DND-41 (cell line): ENCODE measurements at places on chromosomes 2 and 18.

- DNase-seq: no peak
These were observed 17.1 kb upstream of the FABP1 start for GRCh38 chr2:88144914-88145497.

DNA sequence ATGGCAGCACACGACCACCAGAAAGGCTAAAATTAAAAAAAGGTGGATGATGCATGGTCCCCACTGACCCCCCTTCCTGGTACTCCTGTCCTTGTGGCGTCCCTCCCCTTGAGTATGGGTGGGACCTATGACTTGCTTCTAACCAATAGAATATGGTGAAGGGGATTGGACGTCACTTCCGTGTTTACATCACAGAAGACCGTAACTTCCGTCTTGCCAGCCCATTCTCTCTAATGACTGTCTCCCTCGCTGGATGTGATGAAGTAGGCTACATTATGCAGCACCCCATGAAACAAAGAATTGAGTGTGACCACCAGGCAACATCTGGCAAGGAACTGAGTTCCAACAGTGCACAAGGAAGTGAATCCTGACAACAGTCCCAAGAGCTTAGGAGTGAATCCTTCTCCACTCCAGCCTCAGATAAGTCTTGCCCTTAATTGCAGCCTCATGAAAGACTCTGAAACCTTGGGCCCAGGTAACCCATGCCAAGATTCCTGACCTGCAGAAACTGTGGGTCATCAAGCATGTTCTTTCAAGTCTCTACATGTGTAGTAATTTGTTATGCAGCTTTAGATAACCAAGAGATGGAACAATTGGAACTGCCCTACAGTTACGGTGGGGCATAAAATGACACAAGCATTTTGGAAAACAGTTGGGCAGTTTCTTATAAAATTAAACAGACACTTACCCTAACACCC lies 80.1 kb upstream of the NPAS2 start:
- no peak for DNase-seq

GRCh38 chr2:110865188-110865587 lies 132.8 kb downstream of the ACOXL start:
- no peak for DNase-seq

DNA sequence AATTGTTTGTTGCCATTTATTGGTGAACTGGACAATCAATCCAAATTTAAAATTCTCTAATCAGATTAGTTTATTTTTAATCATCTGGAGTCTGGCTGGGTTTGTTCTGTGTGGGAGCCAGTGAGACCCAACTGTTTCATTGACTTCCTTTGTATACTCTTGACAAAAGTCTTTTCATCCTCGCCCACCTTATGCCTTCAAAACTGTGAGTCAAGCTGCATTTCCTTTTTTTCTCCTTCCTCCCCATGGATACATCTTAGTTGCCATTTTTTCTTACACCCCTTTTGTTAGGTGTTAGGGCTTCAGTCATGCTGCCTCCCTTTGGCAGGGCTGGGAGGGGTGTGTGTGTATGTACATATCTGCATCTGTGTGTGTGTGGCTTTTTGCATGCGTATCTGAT lies 117.6 kb downstream of the PRKCE start:
- no peak for DNase-seq

DNA sequence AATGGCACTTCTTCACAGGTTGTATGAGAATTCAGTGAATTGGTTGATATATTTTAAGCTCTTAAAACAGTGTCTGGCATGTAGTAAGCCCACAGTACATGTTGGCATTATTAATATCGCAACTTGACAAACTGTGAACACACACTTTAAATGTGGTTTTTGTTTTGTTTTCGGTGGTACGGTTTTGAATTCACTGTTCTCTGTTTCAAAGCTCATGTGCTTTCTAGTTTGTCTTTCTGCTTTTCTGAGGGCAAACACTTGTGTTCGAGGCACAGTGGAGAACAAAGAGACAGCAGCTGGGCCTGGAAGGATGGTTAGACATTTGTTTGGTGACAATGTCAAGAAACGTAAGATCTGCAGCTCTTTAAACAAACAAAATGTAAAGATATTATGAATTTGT lies 276.5 kb upstream of the MC4R start:
- DNase-seq: no peak

DNA sequence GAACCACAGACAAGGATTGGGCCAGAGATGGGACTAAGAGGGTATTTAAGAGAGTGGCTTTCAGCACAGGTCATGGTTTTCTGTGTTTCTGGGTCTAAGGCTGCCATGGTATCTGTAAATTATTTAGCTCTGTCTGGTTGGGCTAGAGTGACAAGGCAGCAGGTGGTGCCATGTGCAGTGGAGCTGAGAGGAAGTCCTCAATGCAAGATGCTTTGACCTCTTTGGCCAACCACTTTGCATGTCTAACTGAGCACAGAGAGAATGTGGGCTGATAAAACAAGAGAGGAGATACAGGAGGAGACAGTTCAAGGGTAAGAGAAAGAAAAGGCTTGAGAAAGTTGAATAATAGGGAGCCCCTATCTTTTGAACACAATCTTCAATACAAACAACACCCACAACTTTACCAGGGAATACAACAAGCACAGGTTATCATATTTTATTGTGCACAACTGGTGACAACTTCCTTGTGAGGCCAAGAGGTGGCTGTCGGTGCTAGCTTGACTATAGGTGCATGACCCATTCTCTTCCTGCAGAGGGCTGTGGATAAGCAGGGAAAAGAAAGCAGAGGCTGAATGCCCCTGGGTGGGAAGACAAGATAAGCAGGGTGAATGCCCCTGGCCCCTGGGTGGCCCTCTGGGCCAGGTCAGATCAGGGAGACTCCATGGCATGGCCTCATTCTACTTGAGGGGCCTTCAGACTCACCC lies 12.3 kb downstream of the FLACC1 start:
- DNase-seq: no peak

GRCh38 chr2:16429431-16430145 lies 236.0 kb downstream of the CYRIA start:
- DNase-seq: no peak

GRCh38 chr18:67919316-67919715 lies 402.8 kb upstream of the DSEL start:
- DNase-seq: no peak

DNA sequence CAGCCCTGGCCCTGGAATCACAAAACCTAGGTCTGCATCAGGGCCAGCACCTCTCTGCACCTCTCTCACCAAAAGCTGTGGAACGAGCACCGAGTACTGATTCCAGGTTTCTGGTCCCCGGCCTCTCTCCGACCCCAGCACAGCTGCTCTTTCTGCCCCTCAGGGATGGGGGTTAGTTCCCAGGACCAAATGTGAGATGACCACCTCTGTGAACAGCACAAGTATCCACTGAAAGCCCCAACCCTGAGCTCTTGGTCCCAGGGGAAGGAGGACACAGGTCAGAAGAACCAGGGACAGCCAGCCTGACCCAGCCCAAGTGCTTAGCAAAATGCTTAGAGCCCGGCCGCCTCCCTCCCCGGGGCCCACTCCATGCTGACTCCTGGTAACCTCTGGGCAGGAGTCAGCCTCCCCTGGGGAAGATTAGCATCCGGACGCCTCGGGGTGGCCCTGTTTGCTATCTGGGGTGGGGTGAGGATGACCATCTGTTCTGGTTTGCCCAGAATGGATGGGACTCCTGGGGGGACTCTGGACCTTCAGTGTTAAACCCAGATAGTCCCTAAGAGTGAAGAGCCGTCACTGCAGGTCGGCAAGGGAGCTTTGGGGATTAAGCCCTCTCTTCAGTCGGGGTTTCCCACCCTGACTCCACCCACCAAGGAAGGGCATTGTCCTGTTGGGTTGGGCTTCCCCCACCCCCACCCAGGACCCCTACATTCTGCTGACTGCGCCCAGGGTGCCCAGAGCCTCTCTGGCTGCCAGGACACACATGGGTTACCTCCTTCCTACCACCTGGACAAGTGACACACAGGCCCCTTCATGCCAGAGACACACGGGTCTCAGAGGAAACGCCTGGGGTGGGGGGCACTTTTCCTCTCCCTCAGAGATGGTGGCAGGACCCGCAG lies 9.4 kb upstream of the GPR55 start:
- DNase-seq: no peak

GRCh38 chr2:240553956-240554480 lies 3.8 kb downstream of the ANKMY1 start:
- no peak for DNase-seq

DNA sequence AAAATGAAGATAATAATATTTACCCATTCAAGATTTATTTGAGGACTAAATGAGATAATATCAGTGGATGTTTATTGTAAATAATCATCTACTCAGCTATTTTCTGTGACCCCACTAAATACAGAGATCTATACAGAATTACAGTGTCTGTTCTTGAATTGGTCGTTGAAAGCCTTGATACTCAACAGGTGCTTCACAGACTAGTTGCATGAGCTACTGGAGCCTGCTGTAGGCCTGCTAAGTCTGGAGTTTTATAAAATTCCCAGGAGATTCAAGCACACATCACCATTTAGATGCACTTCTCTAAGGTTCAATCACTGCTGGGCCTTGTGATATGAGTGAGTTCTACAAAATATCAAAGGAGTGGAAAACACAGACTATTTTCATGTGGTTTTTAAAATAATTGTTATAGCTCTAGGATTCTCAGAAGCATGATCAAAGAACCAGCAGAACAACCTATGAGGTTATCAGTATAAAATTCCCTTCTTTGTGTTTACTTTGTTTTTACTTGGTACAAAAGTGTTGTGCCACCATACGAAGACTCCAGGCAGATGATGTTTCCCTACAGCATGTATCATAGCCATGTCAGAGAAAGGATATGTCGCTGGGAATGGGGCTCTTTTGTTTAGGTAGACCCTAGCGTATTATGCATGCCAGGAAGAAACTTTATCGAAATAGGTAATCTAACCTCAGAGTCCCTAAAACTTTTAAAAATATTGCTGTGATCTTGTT lies 7.1 kb downstream of the SULT1C4 start:
- no peak for DNase-seq

GRCh38 chr2:207121784-207122183 lies 44.0 kb downstream of the KLF7 start:
- DNase-seq: no peak

DNA sequence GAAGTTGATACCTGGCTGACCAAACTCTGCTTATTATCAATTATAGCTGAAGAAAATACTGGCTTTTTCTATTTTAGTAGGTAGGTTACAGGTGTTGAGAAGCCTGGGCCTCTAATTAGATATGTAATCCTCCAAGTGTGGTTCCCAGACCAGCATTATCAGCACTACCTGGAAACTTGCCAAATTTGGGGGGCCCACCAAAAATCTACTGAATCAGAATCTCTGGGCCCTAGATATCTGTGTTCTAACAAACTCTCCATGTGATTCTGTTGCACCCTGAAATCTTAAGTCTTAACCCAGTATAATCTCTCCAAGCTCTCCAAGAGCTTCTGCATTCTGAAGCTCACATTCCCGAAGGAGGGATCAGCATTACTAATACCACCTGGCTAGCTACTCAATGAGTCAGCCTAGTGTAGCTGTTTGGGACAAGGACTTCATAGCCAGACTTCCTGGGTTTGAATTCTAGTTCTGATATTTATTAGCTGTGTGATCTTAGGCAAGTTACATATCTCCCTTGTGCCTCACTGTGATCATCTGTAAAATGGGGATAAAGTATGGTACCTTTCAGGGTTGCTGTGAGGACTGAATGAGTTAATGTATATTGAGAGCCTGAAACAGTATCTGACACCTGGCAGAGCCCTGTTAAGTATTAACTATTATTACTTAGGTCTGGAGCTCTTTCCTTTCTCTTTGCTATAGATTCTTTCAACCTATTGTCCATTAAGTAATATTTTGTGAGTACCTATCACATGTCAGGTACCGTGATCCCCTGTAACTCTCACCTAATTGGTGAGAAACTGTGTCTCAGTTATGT lies 94.1 kb upstream of the CD302 start:
- DNase-seq: no peak

DNA sequence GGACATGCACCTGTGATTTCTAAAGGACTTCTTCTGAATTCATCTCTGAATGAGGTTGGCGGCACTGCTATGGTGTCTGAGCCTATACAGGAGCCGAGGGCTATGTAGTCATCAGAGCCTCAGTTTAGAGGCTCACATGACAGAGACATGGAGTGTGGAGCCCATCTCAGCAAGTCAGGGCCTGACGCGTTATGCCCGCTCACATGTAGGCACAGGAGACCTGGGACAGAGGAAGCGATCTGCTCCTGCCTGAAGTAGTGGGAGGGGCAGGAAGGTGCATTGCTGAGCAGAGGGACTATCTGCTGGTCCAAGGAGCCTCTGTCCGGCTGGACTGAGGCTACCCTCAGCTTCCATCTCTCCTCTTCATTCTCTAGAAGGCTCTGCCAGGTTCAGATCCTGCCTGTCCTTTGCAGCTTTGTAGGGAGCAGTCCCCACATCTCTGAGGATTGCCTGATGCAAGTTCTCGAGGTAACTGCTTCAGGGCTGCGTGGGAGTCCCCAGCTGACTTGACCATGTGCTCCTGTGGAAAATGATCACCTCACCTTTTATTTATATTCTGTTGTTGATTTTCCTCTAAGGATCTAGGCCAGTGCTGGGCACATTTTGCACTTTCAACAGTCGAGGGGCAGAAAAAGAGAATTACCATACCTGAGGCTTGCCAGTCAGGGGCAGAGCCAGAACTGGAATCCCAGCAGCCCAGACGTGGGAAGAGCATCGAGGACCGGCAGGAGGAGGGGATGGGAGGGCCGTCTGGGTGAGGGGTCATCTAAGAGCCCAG lies 16.6 kb downstream of the KLHL29 start:
- DNase-seq: no peak

- no peak for DNase-seq
These were observed 206.8 kb upstream of the TNP1 start for GRCh38 chr2:217066510-217067270.

DNA sequence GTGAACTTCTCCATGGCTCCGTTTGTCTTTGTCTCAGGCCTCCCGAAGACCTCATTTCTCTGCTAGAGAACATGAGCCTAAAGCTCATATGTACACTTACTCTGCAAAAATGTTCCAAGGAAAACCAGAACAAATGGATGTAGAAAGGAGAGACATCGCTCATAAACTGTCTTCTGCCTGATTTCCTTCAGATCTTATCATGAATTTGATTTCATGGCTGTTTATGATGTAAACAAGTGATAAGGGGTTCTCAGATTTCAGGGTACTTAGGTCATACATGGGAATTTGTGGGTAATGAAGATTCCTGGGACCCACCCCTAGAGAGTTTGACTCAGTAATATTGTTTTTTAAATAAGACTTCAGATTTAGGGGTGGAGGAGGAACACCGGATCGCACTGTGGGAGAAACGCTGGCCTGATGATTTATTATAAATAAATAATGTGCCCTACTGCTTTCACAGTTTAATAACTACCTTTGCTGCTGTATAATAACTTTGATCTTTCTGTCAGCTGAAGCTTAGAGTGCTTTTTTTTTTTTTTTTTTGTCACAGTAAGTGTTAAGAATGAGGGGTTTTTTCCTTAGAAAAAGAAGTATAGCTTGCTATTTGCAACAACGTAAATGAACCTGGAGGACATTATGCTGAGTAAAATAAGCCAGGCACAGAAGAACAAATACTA lies 14.9 kb downstream of the AOX1 start:
- DNase-seq: no peak

- DNase-seq: no peak
These were observed 62.5 kb downstream of the MRO start for GRCh38 chr18:50757358-50757757.

DNA sequence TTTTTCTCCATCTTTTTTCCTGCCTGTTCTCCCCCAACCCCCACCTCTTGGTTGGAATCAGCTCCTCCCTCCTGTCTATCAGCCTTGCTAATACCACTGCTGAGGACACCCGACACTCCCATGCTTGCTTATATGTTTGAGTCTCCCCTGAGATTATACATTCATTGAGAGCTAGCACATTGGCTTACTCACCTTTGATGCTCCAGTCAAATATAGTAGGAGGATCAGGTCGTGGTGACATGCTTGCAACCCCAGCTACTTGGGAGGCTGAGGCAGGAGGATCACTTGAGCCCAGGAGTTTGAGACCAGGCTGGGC lies 91.5 kb upstream of the CCBE1 start:
- DNase-seq: no peak
